ENCODE measurements at places on chromosomes 1 and 21.

- peak; percentile 71 for DNase-seq
Observed at GRCh38 chr1:161139766-161140165, 7.3 kb upstream of the DEDD start.

- DNase-seq = no peak
Observed at GRCh38 chr21:32278103-32278502, 746 bp downstream of the MIS18A start.

GRCh38 chr1:200938955-200939354, 44.3 kb downstream of the INAVA start:
- peak; percentile 4 for DNase-seq

DNA sequence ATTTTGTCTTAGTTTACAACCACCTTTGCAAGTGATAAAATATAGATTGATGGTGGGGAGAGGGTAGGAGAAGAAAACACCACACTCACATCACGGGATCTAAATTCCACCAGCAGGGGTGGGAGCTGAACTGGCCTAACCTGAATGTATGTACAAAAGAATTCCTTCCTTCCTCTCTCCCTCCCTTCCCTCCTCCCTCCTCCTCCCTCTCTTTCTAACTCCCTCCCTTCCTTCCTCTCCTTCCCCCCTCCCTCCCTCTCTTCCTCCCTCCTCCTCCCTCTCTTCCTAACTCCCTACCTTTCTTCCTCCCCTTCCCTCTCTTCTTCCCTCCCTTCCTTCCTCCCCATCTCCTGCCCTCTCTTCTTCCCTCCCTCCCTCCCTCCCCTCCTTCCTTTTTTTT, 40.2 kb downstream of the HIVEP3 start:
- no peak for DNase-seq

DNA sequence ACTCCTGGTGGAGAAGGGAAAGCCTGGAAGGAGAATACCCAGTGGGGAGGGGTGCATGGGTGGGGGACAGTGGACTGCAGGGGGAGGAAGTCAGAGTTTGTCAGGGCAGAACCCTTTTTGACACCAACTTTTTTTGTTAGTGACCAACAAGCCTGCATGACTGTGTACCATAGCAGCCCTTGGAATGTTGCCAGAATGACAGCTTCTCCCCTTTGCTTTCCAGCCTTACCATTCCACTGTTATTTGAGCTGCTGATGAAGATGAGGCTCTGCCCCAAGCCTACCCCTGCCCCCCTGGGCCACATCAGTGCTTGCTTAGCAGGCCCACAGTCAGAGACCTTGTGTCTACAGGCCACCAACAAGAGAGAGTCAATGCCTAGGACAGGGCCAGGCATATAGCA, 341.2 kb downstream of the HHAT start:
- no peak for DNase-seq

DNA sequence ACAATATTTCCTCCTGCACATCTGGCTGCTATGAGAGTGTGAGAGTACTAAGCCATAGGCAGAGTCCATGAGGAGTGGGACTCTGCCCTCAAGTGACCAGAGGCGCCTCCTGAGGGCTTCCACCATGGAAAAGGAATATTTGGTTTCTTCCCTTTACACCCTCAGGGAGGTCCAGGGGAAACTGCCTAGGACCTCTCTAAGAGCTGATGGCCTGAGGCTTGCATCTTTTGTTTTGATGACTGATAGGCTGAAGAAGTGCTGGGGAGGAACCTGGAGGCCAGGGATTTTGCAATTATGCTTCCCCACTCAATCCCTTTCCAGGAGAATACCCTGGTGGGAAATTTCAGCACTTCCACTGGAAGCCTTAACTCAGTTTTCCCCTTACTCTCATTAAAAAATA, 111.0 kb downstream of the PBX1 start:
- no peak for DNase-seq

GRCh38 chr21:38664841-38665240, 140.9 kb upstream of the ETS2 start:
- DNase-seq = no peak

DNA sequence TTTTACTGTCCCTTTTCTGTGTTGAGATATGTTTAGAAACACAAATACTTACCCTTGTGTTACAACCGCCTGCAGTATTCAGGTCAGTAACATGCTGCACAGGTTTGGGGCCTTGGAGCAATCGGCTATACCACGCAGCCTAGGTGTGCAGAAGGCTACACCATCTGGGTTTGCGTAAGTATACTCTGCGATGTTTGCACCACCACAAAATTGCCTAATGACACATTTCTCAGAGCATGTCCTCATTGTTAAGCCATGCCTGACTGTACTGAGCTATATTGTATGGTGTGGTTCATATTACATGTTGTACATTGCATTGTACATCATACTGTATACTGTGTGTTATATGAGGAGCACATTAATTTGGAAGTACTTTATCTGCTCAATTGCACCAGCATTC, 247.4 kb downstream of the RHOU start:
- DNase-seq = no peak

DNA sequence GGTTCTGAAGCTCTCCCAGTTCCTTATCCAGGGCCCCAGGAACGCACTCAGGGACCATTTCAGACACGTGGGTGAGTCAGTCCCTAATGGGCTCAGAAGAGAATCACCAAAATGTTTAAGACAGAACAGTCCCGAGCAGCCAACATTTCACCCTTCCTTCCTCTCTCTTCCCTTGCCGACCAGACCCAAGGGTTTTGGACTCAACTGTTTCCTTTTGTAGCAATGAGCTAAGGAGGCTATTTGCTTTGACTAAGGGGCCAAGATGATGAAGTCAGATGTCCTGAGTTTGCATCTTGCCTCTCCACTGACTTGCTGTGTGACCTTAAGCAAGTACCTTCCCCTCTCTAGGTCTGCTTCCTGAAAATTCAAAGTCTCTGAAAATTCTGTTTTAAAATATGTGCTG, 472.3 kb upstream of the VAMP3 start:
- DNase-seq = no peak

GRCh38 chr1:224267925-224268324, 62.0 kb downstream of the NVL start:
- no peak for DNase-seq

GRCh38 chr1:90945287-90945686, 76.5 kb downstream of the ZNF644 start:
- no peak for DNase-seq

All from CD4-positive, alpha-beta T cell treated with Interleukin-2 at 100 ng/mL for 4 hours (primary cell).